Hindlimb muscle (tissue), 1 donor: ENCODE measurements at places on chromosomes 12 and 14. TPM values are rescaled to one million over a fixed set of nuclear protein-coding genes. Genes with fewer than 3 reads are reported as not detected.
A peak's percentile ranks its signal among the peaks of the same experiment; 100 is the strongest.

- DNase-seq: no peak
Observed at GRCh38 chr12:131030472-131031328, 77.0 kb downstream of the ADGRD1 start.

DNA sequence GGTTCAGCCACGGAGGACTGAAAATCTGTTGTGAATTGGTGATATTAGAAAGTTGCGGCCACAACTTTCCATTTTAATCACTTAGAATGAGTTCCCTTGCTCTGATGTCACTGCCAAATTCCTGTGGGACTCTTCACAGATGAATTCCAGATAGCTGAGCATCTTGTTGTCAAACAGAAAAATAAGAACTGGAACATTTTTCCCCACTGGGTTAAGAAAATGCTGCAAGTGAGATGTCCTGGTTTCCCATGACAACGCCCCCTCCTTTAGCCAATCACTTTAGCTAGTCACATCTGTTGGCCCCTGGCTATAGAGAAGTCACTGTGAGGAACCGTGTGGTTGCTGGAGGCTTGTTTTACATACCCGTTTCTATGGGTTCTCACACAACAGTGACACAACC lies 135.9 kb downstream of the KTN1 start:
- DNase-seq: peak; percentile 54

The DEGS2 gene
- 0.63 TPM for polyA plus RNA-seq

DNA sequence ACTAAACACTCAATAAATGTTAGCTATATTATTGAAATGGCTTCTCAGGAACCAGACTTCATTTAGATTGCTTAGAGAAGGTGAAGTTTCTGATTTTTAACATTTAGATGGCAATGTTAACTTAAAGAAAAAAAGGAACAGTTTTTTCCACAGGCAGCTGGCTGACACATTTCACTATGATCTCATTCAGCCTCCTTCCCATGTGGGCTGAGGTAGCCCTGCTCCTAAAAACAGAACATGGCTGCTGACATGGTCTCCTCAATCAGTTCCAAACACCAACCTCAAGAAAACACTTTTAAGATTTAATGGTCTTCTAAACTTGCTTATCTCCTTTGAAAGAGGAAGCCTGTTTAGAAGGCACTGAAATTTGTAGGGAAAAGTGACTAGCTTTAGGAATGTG lies 23.8 kb downstream of the GNS start:
- no peak for DNase-seq

DNA sequence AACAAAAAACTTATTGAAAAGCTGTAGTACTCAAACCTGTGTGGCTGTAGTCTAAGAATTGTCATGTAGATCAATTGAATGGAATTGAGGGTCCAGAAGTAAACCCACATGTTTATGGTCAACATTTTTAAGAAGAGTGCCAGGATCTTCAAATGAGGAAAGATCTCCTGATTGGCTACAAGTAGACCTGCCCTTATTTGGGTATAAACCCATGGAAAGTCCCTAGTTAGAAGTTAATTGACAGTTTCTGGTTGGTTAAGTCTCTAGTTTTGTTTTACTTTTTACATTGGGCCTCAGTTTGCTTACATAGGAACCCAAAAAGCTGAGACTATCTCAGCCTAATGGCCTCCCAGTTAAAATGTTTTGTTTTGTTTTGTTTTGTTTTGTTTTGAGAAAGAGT lies 91.9 kb upstream of the RESF1 start:
- no peak for DNase-seq

The ALDH1L2 gene
- 6.6 TPM for polyA plus RNA-seq

DNA sequence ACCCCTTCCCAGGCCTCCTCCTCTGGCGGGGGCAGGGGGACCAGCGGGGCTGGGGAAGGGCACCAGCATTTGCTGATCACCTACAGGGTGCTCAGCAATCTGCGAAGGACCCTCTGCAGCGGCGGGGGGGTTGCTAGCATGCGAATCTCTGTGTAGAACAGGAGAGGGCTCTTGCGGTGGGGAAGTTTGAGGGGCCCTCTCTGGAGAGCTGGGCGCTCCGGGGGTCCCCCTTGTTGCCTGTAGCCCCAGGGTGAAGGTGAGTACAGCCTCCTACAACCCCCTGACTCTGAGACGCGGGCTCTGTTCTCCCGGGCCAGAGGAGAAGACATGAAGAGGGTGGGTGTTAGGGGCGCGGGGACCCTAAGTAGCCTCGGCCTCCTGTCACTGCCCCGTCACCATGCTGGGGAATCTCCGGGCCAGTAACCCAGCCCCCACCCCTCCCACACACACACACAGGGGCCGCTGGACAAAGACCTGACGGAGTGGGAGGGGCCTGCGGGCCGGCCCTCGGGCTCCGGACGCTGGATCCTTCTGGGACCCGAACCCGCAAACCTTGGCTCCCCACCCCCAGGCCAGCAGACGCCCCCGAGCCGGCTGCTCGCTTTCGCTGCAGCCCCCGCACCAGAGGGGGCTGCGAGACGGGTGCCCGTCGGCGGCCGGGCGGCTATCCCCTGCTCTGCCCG lies 734 bp downstream of the FIGNL2 start:
- DNase-seq: no peak

The FAM90A1 gene
- polyA plus RNA-seq: 1.0 TPM

- no peak for DNase-seq
Observed at GRCh38 chr12:20514598-20514997, 146.3 kb downstream of the PDE3A start.
